Myocyte (in vitro differentiated cells): ENCODE measurements at places on chromosomes 1 and 21.

DNA sequence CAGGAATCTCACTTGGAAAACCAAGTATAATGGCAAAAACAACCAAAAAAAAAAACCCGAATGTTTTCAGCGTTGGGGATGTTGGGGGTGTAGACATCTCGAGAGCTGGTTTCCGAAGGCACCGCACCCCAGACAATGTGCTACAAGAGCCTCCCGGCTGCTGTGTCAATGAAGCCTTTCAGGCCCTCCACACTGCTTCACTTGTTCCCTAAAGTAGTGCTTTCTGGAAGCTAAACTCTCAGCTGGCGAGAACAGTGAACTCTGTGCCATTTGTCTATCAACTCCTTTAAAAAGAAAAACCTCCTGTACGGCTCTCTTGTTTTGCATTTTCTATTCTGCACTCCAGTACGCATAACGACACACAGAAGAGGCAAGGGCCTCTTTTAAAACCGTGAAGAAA is 32.5 kb downstream of the PLEKHO1 start:
- no peak for DNase-seq

- DNase-seq: peak; percentile 38
These were observed 26.8 kb upstream of the RNF19B start for GRCh38 chr1:32991386-32991785.

DNA sequence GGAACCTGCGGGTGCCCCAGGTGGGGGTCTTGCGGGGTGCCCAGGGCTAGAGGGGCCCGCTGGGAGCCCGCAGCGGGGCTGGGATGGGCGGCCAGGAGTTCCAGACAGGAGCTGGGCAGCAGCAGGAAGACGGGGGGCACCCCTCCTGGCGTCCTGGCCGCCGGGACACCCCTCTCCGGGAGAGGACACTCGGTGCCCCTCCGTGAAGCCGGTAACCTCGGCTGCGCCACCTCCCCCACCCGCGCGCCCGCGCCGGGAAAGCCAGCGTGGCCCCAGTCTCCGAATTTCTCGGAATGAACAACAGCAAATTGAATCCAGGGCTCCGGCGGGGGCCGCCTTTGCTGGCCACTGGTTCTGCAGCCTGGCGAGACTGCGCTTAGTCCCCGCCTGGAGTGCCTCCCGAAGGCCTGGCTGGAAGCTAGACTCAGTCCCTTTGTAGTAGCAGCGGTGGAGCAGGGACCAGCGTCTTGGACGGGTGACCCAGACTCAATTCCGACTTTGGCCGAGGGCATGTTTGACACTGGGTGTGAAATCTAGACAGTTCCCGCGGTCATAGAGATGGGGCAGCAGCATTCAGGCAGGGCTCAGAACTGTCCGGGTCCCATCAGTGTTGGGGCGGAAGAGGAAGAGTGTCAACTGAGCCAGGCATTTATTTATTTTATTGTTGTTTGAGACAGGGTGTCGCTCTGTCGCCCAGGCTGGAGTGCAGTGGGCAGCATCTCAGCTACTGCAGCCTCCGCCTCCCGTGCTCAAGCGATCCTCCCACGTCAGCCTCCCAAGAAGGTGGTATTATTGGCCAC is 773 bp downstream of the IFNGR2 start:
- peak; percentile 64 for DNase-seq

DNA sequence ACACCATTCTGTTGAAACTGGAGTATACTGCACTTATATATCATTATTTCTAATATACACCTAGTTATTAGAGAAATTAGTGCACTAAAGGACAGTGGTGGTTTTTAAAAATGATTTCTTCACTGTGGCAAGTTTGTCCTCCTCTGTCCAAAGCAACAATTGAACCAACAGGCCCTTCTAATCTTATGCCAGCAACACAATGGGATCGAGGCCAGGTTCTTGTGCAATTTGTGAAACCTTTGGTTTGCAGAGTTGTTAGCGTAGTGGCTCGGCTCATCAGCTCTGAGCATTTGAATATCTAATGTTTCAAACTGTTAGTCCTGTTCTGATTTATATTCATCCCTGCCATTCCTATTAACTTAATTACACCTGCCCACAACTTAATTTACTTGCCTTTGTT is 9.9 kb upstream of the LRRC39 start:
- DNase-seq: peak; percentile 90

DNA sequence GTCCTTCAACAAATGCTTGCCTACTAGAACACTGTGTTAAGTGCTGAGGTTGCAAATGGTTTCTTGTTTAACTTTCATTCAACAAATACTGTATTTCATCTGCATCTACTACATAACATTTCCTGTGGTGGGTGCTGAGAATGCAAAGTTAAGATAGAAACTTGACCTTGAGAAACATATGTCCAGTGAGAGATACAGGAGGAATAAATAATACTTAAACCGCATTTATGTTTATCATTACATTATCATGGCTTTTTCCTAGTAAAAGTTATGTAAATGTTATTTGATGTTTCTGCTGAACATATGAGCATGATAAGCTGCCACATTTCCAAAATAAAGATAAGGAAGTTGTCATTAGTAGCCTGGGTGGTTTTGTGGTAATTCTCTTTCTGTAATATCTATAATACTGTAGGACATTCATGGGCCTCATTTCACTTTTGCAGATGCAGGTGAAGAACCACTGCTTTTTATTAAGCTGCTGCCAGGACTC is 590.4 kb downstream of the PLPP3 start:
- DNase-seq: no peak

DNA sequence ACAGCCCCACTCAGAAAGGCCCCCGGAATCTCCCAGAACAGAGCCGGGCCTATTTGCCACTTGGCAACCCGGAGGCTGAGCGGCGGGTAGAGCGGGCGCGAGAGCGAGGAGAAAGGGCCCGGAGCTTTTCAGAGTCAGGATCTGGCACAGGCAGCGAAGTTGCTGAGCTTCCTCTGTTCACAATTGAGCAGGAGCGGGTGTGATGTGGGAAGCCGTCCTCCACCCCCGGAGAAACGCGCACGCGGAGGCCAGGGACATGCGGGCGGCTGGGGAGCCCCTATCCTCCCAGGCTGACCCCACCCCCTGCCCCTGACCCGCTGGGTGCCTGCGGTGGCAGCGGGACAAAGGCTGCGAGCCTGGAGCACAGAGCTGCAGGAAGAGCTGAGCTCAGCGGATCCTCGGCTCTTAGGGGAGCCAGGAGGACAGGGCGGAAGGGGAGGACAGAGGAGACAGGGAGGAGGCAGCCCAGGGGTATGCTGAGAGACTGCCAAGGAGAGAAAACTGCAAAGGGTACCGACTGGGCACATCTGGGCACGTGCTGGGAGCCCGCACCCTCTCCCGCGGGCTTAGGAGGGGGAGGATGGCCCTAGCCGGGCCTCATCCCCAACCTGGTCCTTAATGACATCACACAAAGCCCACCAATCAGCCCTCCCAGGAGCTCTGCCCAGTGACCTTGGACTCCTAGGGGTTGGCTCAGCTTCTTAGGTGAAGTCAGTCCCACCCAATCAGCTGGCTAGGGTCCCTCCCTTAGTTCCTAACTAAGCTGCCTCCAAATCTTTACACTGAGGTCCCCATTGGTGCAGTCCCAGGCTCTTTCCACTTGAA is 9.3 kb downstream of the KIF21B start:
- no peak for DNase-seq

- no peak for DNase-seq
These were observed 222.4 kb upstream of the C8B start for GRCh38 chr1:57188168-57188567.

- DNase-seq: no peak
These were observed 15.2 kb downstream of the PLA2G2F start for GRCh38 chr1:20154301-20154831.

- no peak for DNase-seq
These were observed 6.0 kb downstream of the PTTG1IP start for GRCh38 chr21:44867464-44867863.

DNA sequence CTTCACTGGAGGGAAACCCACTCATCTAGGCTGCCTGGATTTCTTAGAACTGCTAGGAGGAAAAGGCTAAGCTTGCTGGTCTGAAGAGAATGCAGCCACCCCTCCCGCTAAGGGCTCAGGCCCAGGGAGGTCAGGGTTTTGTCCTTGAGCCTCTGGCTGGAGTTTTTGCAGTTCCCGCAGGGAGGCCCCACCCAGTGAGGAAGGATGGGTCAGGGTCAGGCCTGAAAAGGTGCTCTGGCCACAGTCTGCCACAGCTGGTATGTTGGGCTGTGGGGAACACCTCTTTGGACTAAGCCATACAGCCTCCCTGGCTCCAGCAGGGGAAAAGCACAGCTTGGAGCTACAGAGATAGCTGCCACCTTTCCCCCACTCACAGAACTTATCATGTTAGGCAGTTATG is 71.4 kb upstream of the PAPPA2 start:
- DNase-seq: no peak

DNA sequence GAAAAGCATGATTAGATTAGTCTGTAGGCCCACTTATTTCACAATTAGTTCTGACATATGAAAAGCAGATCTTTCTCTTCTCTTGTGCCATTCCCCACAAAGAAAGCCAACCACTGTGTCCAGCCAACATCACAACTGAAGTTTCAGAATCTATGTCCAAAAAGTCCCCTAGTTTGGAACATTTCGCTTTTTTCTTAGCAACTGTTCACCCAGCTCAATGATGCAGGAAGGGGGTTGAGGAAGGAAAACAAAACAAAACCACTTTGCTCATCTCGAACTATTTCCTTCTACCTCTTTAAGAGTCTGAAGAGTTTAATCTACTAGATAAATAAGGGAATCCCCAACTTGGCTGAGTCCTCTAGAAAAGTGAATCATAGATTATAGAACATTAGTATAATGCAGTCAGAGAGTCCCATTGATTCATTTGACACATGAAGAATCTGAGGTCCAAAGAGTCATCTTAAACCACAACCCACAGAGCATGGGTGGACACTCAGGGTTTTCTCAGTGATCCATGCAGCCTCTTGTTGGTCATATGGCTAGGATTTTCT is 159.3 kb upstream of the SGIP1 start:
- peak; percentile 63 for DNase-seq

DNA sequence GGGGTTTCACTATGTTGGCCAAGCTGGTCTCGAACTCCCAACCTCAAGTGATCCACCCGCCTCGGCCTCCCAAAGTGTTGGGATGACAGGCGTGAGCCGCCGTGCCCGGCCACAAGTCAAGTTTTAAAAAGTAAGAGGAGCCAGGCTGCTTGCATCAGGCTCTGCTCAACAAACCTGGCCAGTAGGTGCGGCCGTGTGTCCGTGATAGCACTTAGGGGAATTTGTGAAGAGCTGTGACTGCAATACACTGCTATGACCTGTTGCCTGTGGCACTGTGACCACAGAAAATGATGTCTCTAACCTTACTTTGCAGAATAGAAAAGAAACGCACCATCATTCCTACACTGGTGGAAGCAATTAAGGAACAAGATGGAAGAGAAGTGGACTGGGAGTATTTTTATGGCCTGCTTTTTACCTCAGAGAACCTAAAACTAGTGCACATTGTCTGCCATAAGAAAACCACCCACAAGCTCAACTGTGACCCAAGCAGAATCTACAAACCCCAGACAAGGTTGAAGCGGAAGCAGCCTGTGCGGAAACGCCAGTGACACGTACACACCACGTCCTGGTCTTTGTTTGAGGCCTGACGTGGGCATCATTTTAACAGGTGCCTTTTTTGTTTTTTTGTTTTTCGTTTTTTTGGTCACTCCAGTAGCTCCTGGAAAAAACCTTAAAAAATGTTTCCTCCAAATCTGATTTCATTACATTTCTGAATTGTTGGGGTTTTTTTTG is 16.7 kb downstream of the C1orf174 start:
- DNase-seq: no peak

GRCh38 chr1:14969006-14969405 is 184.5 kb upstream of the TMEM51 start:
- DNase-seq: peak; percentile 69

DNA sequence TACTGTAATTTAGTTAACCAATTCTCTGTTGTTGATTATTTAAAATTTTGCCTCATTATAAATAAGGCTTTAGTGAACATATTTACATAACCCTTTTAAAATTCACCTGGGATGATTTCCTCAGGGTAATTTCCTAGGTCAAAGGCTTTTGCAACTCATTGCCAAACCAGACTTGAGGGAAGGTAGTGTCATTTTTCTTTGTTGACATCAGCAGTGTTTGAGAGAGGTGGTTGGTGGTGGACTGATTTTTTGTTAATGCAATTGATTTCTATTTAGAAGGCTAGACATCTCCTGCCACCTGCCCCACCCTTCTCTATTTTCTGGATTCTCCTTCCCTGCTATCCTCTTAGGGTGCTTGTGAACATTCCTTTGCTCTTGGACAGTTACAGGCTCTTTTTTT is 116.8 kb downstream of the HHAT start:
- DNase-seq: peak; percentile 61

DNA sequence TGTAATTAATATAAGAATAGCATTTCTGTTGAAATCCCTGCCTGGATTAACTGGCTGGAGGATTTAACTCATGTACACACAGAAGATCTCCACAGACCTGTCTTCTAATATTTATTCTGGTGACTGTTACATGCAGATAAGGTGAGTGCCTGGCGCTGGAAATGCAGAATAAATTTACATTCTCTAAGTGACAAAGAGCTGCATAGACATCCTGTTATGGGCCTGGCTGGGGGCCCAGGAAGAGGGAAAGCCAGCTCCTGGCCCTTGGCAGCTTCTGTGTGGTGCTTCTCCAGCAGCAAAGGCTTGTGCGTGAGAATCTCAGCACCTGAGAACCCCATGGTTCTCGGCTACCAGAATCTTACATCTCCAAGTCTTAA is 446.6 kb downstream of the PTPRU start:
- DNase-seq: no peak

DNA sequence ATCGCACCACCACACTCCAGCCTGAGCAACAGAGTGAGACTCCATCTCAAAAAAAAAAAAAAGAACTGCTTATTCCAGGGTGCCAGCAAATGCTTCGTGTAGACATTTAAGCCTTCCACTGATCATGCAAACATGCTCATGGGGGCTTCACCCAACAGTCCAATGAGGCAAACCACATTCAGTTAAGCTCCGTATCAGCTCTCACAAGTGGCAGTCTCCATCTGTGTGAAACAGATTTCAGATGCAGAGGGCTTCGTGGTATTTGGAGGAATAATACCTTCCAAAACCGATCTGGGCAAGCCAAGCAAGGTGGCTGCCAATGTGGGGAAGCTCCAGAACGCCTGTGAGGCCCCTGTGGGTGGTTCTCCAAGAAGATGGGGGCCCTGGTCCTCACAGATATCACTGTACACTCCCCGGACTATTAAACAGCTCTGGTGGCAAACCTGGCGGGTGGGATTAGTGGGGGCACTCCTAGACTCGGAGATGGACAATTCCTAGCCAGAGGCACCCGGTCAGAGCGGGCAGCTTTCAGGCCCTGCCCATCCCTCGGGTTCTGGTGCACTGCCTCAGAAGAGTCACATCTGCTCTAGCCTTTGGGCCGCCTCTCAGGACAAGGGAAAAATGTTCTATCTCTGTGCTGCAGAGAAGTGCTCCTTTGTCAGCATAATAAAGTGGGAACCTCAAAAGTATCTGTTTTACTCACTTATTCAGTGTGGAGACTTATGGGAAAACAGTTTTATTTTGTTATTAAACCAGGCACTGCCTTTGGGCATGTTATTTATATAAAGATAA is 10.2 kb downstream of the CREG1 start:
- DNase-seq: no peak
